ENCODE measurements at places on chromosomes 6 and 20.
A peak's percentile ranks its signal among the peaks of the same experiment; 100 is the strongest.

DNA sequence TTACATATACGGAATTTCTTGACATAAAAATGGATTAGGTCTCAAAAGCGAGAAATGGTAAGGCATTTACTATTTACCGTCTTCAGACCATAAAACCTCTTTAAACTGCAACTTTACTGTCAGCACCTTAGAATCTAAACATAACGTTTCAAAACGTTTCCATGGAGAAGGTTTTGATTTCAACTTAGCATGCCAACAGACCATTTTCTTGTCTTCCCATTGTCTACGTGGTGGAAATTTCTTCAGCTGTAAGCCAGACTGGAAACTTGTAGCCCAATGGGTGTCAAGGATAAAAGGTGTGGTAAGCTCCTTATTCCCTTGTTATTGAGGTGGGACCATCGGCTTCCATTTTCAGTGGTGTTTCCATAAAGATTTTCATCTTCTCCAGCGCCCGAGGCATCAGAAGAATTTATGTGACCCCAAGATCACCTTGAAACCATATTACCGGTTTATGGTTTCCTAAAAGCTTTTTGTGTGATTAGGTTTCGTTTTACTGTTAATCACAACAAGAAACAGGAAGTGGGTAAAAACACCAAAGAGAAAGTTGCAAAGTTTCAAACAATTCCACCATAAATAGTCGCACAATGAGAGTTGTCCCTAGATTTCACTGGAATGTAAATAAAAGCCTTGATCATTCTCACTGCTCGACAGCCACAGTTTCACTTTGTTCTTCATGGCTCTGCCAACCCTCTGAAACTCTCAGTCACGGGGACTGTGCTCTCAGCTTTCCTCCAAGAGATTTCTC is 63.0 kb upstream of the CD2AP start:
- peak; percentile 35 for DNase-seq

DNA sequence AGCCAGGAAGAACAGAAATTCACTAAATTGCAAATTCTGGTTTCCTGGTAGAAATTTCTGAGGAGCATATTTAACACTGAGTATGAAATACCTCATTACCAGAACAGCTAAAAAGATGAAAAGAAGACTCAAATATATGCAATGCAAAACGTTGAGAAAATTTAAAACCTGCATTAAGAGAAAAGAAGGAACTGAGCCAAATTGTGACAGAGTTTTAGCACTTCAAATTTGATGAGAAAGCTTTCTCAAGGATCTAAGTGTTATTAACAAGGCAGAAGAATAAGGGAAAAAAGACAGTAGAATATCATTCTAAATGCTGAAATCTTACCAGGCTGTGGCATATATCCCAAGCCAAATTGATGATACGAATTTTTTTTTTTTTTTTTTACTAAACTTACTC is 443.0 kb downstream of the COL12A1 start:
- no peak for DNase-seq

DNA sequence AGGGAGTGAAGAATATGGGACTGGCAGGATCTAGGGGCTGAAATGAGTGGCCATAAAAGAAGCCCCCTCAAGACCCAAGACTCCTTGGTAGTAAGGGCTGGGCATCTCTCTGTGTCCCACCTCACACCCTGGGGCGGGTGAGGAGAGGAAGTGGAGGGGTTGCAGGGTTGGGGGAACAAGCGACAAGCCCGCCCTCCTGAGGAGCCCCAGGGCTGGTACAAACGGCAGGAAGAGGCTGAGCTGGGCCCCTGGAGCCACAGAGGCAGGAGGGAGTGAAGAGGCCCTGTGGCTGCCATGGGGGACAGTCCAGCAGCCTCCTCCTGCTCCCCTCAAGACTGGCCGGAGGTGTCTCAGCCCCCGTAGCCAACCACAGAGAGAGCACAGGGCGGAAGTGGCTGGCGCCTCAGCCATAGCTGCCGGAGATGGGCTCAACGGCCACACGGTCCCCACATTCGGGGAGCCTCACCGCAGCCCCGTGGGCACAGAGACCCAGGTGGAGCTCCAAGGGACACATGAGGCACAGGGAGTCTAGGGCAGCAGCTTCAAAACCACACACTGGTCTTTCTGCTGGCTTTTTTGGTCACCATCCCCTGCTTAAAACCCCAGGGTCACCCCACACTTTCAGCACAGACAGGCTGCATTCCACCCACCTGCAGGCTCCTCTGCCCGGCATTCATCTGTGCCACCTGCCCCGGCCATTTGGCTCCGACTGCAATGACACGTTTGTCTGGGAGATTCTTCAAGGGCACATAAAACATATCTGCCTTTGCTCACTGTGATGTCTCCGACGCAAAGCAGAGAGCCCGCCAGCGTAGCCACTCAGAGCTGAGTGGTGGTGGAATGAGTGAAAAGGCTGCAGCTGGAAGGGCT is 524 bp downstream of the C20orf203 start:
- DNase-seq, result no peak

DNA sequence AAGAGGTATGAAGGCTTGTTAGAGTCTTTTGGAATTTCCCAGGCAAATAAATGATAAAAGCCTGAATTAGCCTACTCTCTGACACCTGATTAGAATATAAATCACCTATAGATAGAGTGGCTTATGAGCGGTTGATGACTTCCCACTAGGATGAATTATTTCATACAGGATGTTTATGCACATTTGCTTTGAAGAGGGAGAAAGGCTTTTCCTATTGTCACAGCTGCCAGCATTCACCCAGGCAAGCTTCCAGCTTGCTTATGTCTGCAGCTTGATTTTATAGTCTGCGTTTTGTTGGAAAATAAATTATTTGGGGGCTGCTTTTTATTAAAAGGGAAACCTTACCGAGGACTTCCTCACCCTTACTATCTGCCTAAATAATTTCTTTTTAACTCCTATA is 51.3 kb upstream of the EIF2S2 start:
- DNase-seq, result no peak

- DNase-seq, result peak; percentile 22
These were observed 123.3 kb upstream of the SLC2A12 start for GRCh38 chr6:134175532-134176263.
